DMS79 treated with DMSO at 0.1 percent for 48 hours (cell line): ENCODE measurements at places on chromosomes 3 and 15.
A peak's percentile ranks its signal among the peaks of the same experiment; 100 is the strongest.

DNA sequence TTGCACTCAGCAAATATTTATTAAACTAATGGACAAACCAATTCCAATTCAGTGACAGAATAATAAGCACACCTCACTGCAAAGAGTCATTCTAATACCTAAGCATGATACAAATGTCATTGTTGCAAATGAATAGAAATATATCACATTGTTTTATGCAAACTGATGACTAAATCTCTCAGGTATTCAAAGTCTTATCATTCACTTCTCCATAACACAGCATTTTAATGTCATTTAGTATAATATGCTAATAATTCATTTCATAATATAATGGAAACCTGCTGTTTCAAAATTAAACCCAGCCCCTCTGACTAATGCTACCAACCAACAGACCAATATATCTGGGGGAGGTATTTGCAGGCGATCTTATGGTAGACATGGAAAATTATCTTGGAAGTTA is 71.8 kb downstream of the FGF7 start:
- DNase-seq: no peak

GRCh38 chr3:195073866-195074860 is 196.8 kb downstream of the XXYLT1 start:
- no peak for DNase-seq

- no peak for DNase-seq
Measured at GRCh38 chr3:131200636-131201199, 174.0 kb downstream of the NEK11 start.

DNA sequence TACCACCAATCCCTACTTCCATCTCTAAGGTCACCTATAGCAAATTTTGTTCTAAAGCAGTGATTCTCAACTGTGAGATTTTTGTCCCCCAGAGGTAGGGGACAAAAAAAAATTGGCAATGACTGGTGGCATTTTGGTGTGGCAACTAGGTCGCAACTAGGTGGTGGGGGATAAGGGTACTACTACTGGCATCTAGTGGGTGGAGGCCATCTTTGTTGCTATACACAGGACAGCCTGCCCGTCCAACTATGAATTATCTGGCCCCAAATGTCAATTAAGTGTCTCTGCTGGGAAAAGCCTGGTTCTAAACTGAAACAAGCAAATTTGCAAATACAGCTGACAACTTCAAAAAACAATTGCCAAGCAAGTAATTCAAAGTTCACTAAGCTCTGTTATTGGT is 1.4 kb downstream of the MTMR10 start:
- DNase-seq: no peak

DNA sequence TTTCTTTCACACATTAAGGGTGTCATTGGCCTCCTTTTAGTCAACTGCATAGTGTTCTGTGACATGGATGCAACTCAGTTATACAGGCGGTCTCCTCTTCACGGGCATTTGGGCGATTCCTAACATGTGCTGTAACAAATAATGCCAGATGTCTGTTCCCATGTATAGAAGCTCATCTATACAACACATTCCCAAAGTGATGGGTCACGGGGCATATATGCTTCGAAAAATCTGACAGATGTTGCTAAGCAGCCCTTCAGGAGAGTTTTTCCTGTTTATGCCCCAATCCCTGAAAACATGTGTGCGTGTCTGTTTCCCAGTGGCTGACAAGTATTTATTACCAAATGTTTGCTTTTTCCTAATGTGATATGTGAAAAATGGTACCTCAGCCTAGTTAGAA is 25.8 kb downstream of the LRRK1 start:
- no peak for DNase-seq

- peak; percentile 44 for DNase-seq
Measured at GRCh38 chr3:47989981-47990440, 26.2 kb downstream of the MAP4 start.

DNA sequence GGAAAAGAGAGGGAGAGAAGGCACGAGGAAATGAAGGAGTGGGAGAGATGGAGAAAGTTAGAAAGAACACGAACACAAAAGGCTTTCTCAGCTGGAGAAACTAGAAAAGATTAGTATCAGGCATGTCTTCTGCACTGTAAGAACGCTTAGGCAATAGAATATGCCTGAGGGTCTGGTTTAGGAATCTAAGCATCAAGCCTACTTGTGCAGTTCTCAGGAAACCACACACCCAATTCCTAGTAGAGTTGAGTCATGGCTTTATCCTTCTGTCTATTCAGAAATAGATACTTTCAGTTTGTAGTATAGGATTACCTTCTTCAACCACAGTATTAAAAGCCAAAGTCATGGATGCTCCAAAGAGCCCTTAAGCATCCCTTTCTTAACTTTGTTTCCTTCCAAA is 969.4 kb downstream of the NTRK3 start:
- DNase-seq: no peak

- DNase-seq: no peak
Measured at GRCh38 chr15:70956201-70956995, 63.8 kb downstream of the LRRC49 start.

DNA sequence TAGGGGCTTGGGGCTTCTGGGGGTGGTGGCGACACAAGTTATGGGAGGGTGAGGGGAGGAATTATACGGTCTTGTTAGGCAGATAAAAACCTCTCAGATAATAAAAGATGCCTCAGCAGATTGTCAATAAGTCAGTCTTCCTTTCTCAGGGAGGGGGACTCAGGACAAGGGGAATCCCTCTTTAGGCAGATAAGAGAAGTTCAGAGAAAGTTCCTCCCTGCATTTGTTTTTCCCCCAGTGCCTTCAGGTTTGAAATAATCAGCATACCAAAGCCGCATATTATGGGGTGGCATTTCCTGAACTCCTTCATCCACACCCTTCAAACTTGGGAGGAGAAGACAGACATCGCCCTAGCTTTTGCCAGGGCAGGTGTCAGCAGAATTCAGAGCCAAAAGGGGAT is 8.5 kb downstream of the PPCDC start:
- DNase-seq: no peak

DNA sequence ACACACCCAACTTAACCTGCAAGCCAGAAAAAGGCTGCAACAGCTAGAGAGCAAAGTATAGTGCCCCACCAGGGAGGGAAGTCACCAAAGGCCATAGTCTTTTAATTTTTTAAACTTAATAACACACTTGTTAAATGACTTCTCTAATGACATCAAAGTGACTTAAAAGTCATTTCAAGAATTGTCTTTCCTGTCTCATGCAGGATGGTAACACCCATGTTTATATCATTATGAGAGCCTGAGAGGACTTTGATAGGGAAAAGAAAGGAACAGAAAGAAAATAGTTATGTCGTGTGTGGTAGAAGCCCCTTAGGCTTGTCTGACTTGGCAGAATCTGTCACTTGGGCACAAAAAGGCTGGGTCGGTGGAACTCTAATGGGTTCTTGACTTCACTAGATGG is 57.9 kb upstream of the C2CD4B start:
- DNase-seq: no peak

DNA sequence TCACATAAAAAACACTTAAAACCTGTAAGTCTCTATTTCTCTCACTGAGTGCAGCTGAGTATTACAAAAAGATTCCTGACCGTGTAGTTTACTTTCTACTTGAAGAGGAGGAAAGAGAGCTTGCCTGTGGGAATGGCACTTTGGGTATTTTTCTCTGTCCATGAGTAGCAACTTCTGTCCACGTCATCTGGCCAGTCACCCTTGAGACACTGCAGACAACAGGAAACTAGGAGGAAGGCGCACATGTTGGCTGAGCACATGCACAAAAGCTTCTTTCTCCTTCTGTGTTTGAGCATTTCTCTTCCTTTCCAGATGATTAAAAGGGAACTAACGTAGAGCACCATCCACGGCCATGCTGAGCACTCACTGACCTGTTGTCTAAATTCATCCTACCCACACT is 19.7 kb downstream of the STARD5 start:
- no peak for DNase-seq

GRCh38 chr15:47442371-47442770 is 274.9 kb upstream of the SEMA6D start:
- DNase-seq: no peak

- DNase-seq: no peak
Measured at GRCh38 chr15:25742776-25743547, 120.2 kb downstream of the ATP10A start.

GRCh38 chr3:193984876-193985275 is 151.1 kb upstream of the HES1 start:
- peak; percentile 30 for DNase-seq

GRCh38 chr3:48187579-48188265 is 495 bp downstream of the CDC25A start:
- DNase-seq: no peak

DNA sequence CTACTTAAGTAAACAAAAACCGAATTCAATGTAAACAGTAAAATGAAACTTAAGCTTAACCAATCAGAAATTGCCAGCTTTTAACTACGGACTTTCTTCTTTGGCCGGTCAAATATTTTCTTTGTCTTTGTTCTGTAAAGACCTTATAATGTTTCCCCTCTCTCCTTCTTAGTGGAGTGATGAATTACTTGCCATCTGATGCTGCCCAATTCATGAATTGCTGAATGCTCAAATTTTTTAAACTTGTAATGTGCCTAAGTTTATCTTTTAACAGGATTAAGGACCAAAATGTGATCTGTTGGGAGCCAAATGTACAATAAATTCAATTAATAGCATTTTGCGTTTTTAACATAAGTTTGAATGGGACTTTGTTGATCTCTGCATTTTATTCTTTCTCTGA is 345.8 kb upstream of the CBLB start:
- DNase-seq: no peak

DNA sequence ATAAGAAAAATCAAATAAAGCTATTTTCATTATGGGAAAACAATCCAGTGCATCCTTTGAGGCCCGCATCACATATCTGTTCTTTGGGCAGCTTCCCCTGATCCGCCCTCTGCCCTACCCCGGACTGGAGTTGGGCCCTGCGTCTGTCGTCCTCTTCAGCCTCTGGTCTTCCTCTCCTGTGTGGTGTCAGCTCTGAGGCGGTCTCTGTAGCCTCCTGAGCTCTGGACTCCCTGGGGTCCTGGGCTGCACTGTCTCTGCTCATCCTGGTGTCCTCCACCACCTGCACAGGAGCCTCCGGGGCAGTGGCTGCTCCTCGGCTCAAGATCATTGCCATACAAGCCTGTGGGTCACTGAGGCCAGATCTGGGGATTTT is 7.4 kb upstream of the SNX22 start:
- no peak for DNase-seq

- DNase-seq: peak; percentile 36
Measured at GRCh38 chr3:14142567-14143270, 17.9 kb downstream of the TMEM43 start.

- DNase-seq: peak; percentile 73
Measured at GRCh38 chr3:173617490-173617889, 219.9 kb downstream of the NLGN1 start.

DNA sequence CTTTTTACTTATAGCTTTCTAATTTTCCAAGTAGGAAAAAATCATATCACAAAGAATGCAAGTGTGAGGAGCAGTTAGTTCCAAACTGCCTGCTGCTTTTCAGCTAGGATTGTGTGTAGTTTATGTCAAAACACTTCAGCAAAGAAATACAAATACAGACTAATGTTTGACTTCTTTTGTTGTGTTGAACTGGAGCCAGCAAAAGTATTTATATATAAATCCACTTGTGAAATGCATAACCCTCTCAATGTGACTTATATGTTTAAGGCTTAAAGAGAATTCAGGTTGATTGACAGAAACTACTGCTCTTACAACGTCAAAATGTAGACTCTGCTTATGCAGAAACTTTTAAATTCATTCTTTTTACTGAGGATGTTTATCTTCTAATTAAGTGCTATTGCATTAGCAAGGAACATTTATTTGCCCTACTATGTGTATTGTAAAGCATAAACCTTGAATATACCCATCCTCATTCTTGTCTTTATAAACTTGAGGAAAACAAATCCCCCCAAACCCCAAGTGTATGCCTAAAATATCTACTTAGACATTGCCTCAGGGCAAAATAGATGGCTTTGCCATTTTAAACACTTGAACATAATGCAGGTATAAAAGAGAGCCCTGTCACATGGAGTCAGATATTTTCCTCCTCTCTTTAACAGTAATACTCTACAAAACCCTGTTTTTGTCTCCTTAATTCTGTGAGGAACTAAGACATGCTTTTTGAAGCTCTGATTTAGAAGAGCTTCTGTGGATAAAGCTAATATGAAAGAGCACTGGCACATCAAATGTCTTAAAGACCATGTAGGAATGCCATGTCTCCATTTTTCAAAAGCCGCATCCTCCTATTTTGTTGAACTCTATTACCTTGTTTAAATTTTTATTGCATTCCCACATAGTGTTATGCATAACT is 302.8 kb upstream of the TBC1D5 start:
- no peak for DNase-seq

DNA sequence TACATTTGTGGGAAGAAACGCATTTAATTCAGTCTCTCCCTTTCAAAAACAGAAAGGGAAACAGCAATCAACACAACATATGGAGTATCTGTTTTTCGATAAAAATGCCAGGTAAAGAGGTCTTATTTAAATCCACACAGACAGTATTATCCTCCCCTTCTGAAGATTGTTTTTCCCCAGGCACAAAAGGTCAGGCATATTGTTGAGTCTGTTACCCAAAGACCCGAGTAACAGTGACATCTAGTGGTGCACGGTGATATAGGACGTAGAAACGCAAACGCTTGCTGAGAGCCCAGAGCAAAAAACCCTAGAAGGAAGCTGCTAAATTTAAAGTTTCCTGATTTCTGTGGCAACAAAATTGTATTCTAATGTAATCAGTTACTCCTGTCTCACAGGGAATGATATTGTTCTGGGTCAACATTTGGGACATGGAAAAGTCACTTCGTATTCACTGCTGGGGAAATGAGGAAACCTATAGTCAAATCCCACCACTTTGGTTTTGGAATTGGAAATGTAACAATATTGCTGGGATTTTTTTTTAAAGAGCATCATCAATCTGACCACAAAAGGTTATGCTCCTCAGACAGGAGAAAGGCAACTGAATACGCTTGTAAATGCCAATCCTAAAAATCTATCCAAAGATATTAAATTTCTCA is 312.7 kb upstream of the CCDC54 start:
- DNase-seq: peak; percentile 56

DNA sequence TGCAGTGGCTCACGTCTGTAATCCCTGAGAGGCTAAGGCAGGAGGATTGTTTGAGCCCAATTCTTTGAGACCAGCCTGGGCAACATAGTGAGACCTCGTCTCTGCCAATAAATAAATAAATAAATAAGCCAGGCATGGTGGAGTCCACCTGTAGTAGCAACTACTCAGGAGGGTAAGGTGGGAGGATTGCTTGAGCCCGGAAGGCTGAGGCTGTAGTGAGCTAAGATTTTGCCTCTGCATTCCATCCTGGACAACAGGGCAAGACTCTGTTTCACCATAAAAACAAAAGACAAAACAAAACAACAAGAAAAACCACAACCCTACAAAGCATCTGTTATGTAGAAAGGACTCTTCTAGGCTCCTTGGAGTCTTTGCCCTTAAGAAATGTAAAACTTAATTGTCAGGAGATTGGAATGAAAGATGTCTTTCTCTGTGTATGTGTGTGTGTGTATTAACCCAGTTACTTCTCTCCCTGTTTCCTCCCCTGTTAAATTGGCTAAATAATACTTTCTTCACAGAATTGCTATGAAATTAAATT is 9.5 kb downstream of the NECTIN3 start:
- no peak for DNase-seq

GRCh38 chr3:62044874-62045411 is 328.4 kb downstream of the FEZF2 start:
- DNase-seq: no peak
